Right renal cortex interstitium (tissue), 3 donors: ENCODE measurements at places on chromosomes 12 and 14. TPM values are rescaled to one million over a fixed set of nuclear protein-coding genes. Genes with fewer than 3 reads are reported as not detected.

- DNase-seq, result no peak
These were observed 170.6 kb downstream of the CRADD start for GRCh38 chr12:93847517-93848474.

GRCh38 chr12:88327276-88327675, 185.2 kb downstream of the TMTC3 start:
- DNase-seq, result no peak

DNA sequence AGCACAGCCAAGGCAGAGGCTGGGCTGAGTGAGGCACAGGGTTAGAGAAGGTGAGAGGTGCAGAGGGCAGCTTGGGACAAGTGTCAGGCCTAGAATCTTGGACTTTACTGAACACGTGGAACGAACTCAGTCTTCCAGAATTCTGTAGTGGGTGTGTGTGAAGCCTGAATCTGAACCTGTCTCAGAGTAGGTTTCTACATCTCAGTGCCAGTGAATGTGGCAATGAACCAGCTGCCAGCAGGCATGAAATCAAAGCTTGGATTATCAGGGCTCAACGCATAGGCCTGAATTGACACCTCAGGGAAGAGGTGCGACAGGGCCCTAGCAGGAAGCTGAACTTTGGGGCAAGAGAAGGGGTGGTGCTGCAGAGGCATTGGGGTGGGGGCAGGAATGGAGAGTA, 104.6 kb downstream of the SAMD4A start:
- DNase-seq, result no peak

DNA sequence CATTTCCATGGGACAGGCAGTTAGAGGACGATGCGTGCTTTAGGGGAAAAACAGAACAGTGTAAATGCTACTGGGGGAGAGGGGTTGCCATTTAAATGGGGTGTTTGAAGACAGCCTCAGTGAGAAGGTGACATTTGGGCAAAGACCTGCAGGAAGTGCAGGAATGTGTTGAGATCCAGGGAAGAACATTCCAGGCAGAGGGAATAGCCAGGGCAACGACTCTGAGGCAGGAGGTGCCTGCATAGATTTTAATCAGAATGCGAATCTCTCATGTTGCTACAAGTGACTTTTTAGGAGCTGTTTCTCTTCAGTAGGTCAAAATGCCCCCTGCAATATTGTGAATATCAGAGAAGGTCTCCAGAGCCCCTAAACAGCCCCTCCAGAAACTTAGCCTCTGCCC, 7.6 kb upstream of the SCARB1 start:
- no peak for DNase-seq

- DNase-seq, result no peak
These were observed 20.1 kb downstream of the CGRRF1 start for GRCh38 chr14:54529811-54530210.

- no peak for DNase-seq
These were observed 5.1 kb downstream of the CLMN start for GRCh38 chr14:95314609-95315008.

NEDD1 gene
- 39.0 TPM for polyA plus RNA-seq

PGF gene
- polyA plus RNA-seq, result 8.2 TPM
